ENCODE measurements at places on chromosomes 16 and 17. TPM values are rescaled to one million over a fixed set of nuclear protein-coding genes. Genes with fewer than 3 reads are reported as not detected.
A peak's percentile ranks its signal among the peaks of the same experiment; 100 is the strongest.

- no peak overlapping the region for H3K27ac ChIP-seq
- no peak for DNase-seq
- peaks cover 6% of the 10 kb centered on the region for H3K4me1 ChIP-seq
- H3K27me3 ChIP-seq, result no peaks in the 10 kb centered on the region
- H3K36me3 ChIP-seq, result peaks cover 23% of the 10 kb centered on the region
- H3K4me3 ChIP-seq, result no peak overlapping the region
Measured at GRCh38 chr17:2688351-2689342, 22.9 kb downstream of the CLUH start.

ZFPM1 gene
- 0.36 TPM for total RNA-seq

- H3K4me1 ChIP-seq, result no peaks in the 10 kb centered on the region
- H3K27ac ChIP-seq, result no peak overlapping the region
- no peak overlapping the region for H3K4me3 ChIP-seq
- DNase-seq, result no peak
Measured at GRCh38 chr16:31080756-31081419, 6.7 kb downstream of the ZNF646 start.

DNA sequence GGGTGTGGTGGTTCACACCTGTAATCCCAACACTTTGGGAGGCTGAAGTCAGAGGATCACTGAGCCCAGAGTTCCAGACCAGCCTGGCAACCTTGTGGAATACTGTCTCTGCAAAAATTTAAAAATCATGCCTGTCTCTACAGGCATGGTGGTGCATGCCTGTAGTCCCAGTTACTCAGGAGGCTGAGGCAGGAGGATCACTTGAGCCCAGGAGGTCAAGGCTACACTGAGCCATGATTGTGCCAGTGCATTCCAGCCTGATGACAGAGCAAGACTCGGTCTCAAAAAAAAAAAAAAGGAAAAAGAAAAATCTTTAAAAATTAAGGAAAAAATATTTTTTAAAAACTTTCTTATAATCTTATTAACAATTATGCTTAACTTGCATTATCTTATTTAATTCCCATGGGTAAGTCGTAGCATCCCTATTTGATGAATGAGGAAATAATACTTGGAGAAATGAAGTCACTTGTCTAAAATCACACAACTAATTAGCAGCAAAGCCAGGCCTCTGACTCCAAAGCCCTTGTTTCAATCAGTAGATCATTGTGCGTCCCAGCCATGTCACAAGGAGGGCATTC, 13.6 kb downstream of the MFSD11 start:
- no peak overlapping the region for H3K4me3 ChIP-seq
- peaks cover 19% of the 10 kb centered on the region for H3K36me3 ChIP-seq
- no peak overlapping the region for H3K27ac ChIP-seq
- no peaks in the 10 kb centered on the region for H3K27me3 ChIP-seq
- H3K4me1 ChIP-seq, result no peaks in the 10 kb centered on the region

GRCh38 chr16:51719376-51719775, 568.3 kb upstream of the SALL1 start:
- no peaks in the 10 kb centered on the region for H3K27me3 ChIP-seq
- H3K36me3 ChIP-seq, result no peaks in the 10 kb centered on the region
- no peak for DNase-seq
- H3K4me3 ChIP-seq, result no peak overlapping the region

DNA sequence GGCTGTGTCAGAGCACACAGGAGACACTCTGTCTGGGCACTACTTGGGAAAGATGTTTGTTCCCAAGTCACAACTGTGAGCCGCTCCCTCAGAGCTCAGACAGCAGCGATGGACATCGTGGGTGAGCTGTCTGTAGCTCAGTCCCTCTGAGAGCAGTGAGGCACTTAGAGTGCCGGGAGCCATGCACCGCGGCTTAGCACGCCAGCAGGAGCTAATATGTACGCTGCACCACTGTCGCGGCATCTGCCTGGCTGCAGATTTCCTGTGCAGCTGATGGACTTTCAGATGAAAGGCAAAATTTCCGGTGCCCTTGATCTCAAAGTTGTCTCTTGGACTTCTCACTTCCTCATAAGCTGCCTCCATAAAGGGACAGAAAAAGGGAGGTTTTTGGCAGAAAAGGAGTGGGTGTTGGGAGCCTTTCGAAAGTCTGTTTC, 92.8 kb upstream of the ZNF469 start:
- peaks cover 2% of the 10 kb centered on the region for H3K4me1 ChIP-seq
- no peaks in the 10 kb centered on the region for H3K27me3 ChIP-seq
- H3K4me3 ChIP-seq, result no peak overlapping the region
- no peak overlapping the region for H3K27ac ChIP-seq
- no peak for DNase-seq
- H3K36me3 ChIP-seq, result no peaks in the 10 kb centered on the region

DNA sequence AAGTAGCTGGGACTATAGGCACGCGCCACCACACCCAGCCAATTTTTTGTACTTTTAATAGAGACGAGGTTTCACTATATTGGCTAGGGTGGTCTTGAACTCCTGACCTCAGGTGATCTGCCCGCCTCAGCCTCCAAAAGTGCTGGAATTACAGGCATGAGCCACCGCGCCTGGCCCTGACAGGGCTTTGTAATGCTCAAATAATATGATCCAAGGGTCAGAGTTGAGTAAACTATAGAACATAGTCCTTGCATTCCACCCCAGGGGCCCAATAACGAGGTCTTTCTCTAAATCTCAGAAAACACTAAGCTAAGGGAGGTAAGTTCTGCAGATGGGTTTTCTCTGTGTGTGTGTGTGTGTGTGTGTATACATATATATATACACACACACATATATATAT, 5.8 kb upstream of the MEOX1 start:
- no peak overlapping the region for H3K4me3 ChIP-seq
- no peaks in the 10 kb centered on the region for H3K27me3 ChIP-seq
- no peak overlapping the region for H3K27ac ChIP-seq
- peaks cover 12% of the 10 kb centered on the region for H3K4me1 ChIP-seq
- H3K36me3 ChIP-seq, result no peaks in the 10 kb centered on the region
- DNase-seq, result no peak

COX6A2 gene
- total RNA-seq, result not detected

- peaks cover 9% of the 10 kb centered on the region for H3K4me1 ChIP-seq
- no peak overlapping the region for H3K4me3 ChIP-seq
- H3K27me3 ChIP-seq, result no peaks in the 10 kb centered on the region
- DNase-seq, result no peak
- no peak overlapping the region for H3K27ac ChIP-seq
Measured at GRCh38 chr17:57959929-57960328, 4.7 kb upstream of the CUEDC1 start.

GRCh38 chr16:28528463-28528867, 10.3 kb downstream of the NUPR1 start:
- no peak for DNase-seq
- H3K4me3 ChIP-seq, result no peak overlapping the region
- H3K36me3 ChIP-seq, result no peaks in the 10 kb centered on the region

GRCh38 chr17:65055708-65056638, 567 bp downstream of the GNA13 start:
- no peaks in the 10 kb centered on the region for H3K27me3 ChIP-seq
- peaks cover 2% of the 10 kb centered on the region for H3K4me1 ChIP-seq
- peaks cover 16% of the 10 kb centered on the region for H3K36me3 ChIP-seq
- H3K4me3 ChIP-seq, result peak overlapping the region; percentile 91

DNA sequence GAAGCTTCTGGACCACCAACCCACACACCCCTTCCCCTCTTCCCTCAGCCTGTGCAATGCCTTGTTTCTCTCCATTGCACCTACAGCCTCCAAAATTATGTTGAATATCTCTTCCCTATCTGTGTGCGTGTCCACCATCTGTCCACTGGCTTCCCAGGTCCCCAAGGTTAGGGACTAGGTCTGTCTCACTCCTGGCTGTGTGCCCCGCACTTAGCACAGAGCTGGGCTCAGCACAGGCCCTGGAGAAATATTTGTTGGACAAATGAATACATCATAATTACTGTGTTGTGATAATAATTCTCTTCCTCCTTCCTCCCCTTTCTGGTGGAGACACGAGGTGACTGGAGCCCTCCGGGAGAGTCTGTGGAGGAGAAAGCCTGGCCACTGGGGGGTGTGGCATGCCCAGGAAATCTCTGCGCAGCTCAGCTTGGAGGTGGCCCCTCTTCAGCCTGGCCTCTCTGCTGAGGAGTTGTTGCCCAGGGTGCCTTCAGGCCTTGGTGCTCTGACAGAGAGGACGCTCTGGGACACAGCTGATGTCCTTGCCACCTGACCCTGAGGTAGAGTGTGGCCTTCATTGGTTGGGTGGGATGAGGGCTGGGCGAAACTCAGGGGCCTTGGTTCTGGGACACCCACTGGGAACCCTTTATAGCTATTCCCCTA, 3.3 kb upstream of the BRD7 start:
- H3K27me3 ChIP-seq, result peaks cover 14% of the 10 kb centered on the region
- peaks cover 2% of the 10 kb centered on the region for H3K4me1 ChIP-seq
- no peaks in the 10 kb centered on the region for H3K36me3 ChIP-seq
- DNase-seq, result no peak
- no peak overlapping the region for H3K4me3 ChIP-seq
- no peak overlapping the region for H3K27ac ChIP-seq

GRCh38 chr17:76972046-76972641, 103.9 kb downstream of the MGAT5B start:
- DNase-seq, result no peak
- no peaks in the 10 kb centered on the region for H3K36me3 ChIP-seq
- H3K4me1 ChIP-seq, result no peaks in the 10 kb centered on the region

SLC5A2 gene
- not detected for total RNA-seq

DNA sequence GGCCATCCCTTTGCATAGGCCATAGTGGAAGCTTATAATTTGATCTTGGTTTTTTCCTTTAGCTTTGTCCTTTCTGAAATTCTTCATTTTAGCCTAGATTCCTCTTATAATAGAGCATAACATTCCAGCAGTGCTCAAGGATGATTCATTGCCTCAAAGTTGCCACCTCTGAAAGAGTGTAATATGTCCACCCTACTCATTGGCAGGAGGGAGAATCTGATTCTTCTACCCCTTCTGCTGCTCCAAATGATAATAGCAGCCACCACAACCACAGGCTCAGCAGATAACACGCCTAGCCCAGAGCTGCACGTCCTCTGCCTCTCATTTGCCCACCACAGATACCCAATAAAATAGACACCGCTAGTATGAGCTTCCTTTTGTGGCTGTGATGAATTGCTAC, 337.4 kb upstream of the HSBP1 start:
- H3K27ac ChIP-seq, result no peak overlapping the region
- peak; percentile 45 for DNase-seq
- H3K36me3 ChIP-seq, result no peaks in the 10 kb centered on the region
- peaks cover 2% of the 10 kb centered on the region for H3K4me1 ChIP-seq
- H3K4me3 ChIP-seq, result no peak overlapping the region

AOC3 gene
- not detected for total RNA-seq

GPR139 gene
- not detected for total RNA-seq

TEX19 gene
- under 0.01 TPM for total RNA-seq

SCGB1C2 gene
- not detected for total RNA-seq
